ENCODE measurements at places on chromosomes 4 and X. TPM values are rescaled to one million over a fixed set of nuclear protein-coding genes. Genes with fewer than 3 reads are reported as not detected.

GRCh38 chr4:71415491-71415890 lies 76.7 kb downstream of the SLC4A4 start:
- DNase-seq: no peak

DNA sequence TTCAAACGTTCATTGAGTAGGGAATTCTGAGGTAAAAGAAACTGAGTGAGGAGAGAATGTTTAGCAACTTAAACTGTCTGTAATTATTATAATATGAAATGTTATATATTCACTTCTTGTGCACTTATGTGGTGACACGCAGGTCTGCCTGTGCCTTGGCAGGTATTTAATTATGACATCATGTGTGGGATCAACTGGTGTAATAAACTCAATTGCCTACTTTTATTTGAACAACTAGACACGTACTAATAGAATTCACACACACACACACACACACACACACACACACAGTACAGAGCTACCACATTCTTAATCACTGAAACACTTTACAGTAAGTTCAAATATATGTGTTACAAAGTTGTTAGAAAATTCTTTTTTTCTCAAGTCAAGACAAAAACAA lies 20.7 kb upstream of the SLC25A31 start:
- no peak for DNase-seq

DNA sequence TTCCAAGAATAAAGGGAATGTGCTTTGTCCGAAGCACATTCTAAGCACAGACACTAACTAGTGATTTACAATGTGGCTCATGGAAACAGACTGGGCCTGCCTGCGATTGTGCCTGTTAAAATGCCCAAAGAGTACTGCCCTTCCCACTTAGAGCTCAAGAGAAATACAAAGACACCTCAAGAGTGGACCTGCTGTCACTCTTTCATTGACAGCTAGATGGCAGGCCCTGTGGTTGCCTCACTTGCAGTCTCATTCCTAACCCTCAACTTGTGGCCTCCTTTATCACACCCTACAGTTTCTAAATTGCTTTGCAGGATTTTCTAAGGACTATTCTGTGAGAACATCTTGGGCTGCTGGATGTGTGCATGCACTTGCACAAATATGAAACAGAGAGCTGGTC lies 331.0 kb upstream of the EMCN start:
- no peak for DNase-seq

DNA sequence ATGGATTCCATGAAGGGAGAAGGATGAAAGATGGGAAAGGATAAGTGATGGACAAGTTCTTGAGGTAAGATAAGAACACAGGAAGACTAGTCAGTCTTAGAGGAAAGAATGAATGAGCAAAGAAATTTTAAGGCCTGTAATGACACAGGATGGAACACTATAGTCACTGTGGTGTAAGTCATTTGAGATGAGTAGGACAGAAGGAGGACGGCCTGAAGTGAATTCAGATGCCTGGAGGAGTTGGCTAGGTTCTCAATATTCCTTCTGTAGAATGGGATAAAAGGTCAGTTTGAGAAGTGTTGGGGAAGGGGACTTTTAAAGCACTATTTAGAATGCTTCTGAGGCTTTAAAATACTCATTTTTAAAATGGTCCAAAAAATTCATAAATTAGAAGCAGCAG lies 3.9 kb downstream of the MSMO1 start:
- DNase-seq: no peak

GRCh38 chr4:118740869-118741268 lies 55.7 kb downstream of the METTL14 start:
- DNase-seq: peak; percentile 16

DNA sequence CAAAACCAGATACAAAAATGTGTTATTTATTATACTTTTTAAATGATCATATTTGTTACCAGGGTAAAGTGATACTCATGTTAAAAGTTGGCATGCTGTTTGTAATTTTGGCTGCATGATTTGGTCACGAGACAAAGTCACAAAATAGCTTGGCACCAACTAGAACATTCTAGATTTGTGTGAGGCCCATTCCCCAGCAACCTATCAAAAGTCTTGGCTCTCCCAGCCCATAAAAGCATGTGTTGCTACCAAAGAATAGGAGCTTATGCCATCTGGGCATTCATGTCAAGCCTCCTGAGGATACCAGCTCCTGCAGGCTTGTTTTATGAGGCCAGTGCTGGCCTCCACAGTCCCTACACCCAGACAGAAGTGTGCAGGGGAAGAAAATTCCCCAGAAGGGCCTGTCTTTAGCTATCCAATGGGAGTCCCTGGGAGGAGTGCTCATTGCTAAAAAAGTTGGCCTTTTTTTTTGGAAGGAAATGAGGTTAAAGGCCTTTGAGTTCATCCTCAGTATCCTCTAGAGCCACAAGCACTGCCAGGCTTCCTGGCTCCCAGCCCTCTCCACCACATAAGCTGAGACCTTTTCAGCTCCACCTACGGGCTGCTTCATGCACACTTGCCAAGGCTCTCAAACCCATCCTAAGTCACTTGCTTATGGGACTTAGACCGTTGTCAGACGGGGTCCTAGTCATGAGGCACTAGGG lies 211.9 kb upstream of the EOLA2 start:
- no peak for DNase-seq

DNA sequence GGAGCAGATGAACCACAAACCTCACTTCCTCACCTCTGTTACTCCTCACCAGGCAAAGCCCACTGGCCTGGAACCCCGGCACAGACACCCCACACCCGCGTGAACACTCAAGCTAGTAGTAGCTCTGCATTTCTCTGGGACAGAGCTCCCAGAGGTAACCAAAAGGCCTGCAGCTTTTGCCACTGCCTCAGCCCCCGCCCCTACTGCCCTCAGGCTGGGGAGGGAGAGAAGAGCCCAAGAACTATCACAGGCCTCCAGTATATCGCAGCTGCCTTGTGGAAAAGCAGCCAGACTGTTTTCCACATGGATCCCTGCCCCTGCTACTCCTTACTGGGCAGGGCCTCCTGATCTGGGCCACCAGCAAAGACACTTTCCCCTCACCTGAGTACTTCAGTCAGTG lies 728.7 kb upstream of the ACTRT1 start:
- no peak for DNase-seq

GRCh38 chr4:158858410-158859199 lies 89.8 kb downstream of the FNIP2 start:
- no peak for DNase-seq

- no peak for DNase-seq
Measured at GRCh38 chr4:55082756-55083155, 42.6 kb downstream of the KDR start.

GRCh38 chr4:124745985-124746801 lies 33.7 kb upstream of the ANKRD50 start:
- DNase-seq: peak; percentile 69

GRCh38 chrX:38275615-38276014 lies 51.7 kb downstream of the RPGR start:
- DNase-seq: no peak

Gene CCDC110
- 1.3 TPM for total RNA-seq

Gene SPANXN4
- total RNA-seq: not detected

Gene TRIM60
- total RNA-seq: not detected

Gene SOX3
- total RNA-seq: not detected

Gene NMU
- total RNA-seq: 5.7 TPM

Gene IRAK1
- 92.1 TPM for total RNA-seq

Gene SFRP2
- 73.9 TPM for total RNA-seq

Measured in left lung (tissue), 14 donors.